ENCODE measurements at places on chromosomes 12 and 14.

DNA sequence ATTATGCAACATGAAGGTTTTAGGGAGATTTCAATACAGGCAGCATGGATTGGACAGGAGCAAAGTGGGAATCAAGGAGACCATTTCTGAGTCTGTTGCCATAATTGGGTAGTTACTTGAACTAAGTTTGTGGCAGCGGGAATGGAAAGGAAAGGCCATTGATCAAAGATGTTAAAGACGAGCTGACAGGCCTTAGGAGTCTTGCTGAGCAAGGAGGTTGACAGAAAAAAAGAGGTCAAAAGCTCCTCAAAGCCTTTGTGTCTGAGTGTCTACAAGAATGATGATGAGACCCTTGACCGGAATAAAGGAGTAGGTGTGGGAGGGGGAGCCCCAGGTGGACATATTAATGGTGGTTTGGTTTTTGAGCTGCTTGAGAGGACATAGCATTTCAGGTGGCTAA lies 9.4 kb downstream of the PLEKHA5 start:
- no peak for DNase-seq

GRCh38 chr12:57242329-57242690 lies 8.7 kb downstream of the STAC3 start:
- no peak for DNase-seq

- DNase-seq: no peak
Observed at GRCh38 chr12:75954041-75954440, 77.5 kb downstream of the PHLDA1 start.

- no peak for DNase-seq
Observed at GRCh38 chr12:93361151-93361919, 16.4 kb upstream of the NUDT4 start.

DNA sequence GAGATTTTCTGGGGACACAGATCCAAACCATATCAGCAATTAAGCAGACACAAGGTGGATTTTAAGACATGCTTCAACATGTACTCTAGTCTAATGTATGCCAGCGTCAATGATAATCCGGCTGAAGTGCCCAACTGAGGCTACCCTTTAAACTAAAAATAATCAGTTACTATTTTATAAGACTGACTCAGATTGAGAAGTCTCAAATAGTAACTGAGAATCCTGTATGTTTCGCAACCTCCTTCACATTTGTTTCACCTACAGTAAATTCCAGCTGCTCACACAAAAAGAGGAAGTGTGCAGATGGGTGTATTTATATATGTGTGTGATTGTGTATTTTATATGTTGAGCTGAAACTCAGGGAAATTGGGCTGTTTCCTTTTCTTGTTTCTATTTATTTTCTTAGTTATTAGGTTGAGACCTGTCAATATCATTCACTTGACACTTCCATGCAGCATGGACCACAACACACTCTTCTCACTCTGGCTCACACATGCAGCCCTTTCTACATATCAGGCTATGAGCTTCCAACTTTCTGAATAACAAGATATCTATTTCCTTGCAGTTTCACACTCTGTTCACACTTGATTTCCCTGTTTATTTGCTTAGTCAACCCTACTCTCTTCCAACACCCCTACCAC lies 1224.9 kb upstream of the TMEM132C start:
- no peak for DNase-seq

DNA sequence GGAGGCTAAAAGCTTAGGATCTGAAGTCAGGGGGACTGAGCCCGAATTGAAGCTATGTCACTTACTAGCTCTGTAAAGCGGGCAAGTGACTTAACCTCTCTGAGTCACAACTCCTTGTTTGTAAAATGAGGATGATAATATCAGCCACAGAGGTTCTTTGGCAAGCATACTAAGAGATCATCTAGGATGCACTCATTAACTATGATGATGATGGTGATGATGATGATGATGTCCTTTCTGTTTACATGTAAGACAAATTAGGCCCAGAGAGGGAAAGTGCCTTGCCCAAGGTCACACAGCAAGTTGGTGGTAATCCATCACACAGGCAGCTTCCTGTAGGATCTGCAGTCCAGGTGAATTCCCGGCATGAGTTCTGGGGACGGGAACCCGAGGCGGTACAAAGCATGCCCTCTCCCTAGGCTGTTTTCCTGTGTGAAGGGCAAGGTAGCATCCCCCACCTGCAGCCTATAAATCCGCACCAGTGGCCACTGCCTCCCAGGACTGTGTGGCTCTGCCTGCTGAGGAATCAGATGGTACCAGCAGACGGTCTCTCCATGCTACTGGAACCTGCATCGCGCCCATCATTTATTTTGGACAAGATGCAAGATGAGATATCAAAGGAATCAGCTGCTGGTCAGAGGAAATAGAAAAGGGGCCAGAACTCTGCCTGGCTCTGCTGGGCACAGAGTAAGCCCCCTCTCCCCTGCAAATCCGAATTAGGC lies 55.2 kb downstream of the MAP1LC3B2 start:
- no peak for DNase-seq

DNA sequence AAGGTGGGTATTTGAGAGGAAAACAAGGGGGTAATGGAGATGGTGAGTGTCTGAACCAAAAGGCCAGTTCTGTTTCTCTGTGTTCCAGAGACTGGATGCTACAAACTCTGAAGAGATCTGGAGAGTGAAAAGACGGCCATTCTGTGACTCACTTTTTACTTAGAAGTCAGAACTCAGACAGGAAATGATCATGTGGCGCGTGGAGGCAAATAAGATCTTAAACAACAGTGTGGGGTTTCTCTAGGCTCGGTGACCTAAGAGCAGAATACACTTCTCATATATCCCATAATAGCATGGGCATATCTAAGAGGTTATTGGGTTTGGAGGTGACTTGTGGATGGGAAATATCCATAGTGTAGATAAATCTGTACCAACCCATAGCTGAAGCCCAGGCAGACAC lies 463.5 kb downstream of the TMEM132D start:
- no peak for DNase-seq

GRCh38 chr14:104660597-104660996 lies 28.8 kb upstream of the INF2 start:
- no peak for DNase-seq

GRCh38 chr14:46840944-46841720 lies 189.6 kb upstream of the RPL10L start:
- DNase-seq: no peak

DNA sequence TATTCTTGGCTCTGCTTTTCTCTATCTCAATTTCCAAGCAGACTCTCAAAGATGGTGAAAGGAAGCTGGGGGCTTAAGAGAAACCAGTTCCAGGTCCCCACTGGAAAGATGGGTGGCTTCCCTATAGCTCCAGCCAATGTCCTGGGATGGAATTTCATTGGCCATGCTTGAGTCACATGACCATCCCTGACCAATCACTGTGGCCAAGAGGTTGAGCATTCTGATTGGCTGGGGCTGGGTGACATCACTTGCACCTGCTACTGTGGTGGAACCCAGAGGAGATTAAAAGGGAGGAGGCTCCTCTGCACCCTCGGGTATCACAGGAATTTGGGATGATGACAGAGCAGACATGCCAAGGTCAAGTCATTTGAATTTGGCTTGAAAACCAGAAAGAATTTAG lies 436.5 kb downstream of the TMEM132D start:
- no peak for DNase-seq

DNA sequence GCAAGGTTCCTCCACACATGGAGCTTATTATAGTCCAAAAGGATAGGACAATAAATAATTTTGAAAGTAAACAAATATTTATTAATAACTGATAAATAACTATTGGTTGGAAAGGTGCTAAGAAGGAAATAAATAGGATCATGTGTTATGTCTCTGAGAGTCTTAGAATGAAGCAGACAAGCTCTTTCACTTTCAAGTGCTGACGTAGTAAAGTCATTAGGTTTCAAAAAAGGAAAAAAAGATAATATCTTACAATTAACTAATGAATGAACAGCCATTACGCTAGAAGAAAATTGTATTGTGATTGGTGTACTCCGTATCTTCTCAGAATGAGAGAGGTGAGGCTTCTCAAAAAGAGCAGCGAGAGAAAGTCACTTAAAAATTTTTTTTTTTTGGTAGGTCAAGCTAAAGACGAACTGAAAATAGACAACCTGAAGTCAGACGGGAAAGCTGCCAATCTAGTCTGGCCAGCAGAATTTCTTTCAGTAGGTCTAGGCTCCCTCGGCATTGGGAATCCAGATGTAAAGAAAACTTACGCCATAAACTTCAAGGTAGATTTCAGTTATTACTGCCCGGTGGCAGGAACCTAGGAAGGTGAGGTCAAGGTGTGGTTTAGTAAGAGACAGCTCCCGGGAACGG lies 583 bp upstream of the LEMD3 start:
- no peak for DNase-seq

GRCh38 chr14:78432046-78432445 lies 261.9 kb downstream of the NRXN3 start:
- DNase-seq: no peak

- peak; percentile 74 for DNase-seq
Observed at GRCh38 chr12:47819138-47819895, 386 bp downstream of the HDAC7 start.

DNA sequence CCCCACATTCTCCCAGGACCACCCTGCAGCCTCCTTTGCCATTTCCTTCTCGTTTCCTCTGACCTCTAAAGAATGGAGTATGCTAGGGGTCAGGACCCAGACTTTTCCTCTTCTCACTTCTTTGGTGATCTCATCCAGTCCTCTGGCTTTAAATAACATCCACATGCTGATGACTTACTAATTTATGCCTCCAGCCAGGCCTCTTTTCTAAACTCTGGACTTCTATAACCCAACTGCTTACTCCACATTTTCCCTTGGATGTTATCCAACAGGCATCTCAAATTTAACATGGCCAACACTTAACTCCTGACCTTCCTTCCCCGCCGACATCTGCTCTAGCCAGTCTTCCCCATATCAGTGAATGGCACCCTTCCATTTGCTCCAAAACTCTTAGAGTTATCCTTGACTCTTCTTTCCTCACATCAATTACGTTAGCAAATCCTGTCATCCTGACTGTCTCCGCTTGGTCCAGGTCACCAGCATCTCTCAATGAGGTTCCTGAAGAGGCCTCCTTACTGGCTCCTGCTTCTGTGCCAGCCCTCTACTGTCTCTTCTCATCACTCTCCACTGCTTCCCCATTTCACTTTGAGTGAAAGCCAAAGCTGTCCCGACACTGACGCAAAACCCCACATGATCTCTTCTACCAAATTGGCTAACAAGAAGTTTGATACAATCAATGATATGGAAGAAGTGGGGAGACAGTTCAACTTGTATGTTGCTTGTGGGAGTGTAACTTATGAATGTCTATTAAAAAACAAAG lies 42.7 kb downstream of the TMBIM6 start:
- DNase-seq: no peak

GRCh38 chr12:106897082-106897481 lies 58.6 kb upstream of the TMEM263 start:
- no peak for DNase-seq

- no peak for DNase-seq
Observed at GRCh38 chr12:55679691-55680090, 28.0 kb downstream of the ITGA7 start.

GRCh38 chr12:120902846-120903411 lies 1.2 kb downstream of the SPPL3 start:
- no peak for DNase-seq

- DNase-seq: peak; percentile 66
Observed at GRCh38 chr14:48805315-48805714, 780.9 kb downstream of the RPS29 start.

GRCh38 chr14:33589334-33589733 lies 361.5 kb downstream of the EGLN3 start:
- DNase-seq: no peak

DNA sequence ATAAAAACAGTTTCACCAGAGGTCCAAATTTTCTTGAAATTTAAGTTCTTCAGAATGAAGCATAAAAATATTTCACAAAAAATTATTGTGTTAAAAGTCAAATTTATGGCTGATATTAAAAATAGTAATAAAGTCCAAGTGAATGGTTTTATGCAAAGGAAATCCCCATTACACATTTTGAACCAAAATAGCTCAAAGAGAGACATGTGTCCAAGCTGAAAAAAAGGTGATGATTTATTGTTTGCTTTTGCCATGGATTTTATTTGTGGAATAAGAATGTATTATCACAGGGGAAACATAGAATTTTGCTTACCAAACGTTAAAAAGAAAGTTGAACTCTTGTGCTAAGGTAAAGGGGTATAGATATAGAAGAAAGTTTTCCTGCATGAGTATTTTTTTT lies 4.6 kb downstream of the FOXG1 start:
- no peak for DNase-seq

DNA sequence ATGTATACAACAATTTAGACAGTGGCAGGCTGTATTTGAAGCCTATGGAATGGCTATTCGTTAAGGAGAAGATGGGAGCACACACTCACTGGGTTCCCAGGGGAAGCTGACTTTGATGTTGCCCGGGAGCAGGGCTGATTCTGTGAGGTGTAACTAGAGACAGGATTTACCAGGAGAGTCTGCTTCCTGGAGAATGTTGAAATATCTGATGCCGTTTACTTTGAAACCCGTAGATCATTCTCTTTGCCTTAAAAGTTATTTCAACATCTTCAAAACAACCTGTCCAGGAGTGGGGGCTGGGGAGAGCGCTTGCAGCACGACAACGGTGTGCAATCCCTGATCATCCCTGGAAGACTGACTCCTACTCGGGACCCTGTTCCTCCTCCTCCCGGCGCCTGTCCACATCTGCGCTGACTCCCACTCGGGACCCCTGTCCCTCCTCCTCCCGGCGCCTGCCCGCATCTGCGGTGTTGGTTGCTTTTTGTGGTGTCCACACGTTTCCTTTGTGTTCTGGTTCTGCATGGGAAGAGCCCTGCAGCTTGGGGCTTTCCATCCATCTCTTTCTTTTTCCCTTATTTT lies 72.6 kb downstream of the AACS start:
- DNase-seq: no peak

GRCh38 chr12:118682656-118683055 lies 298.7 kb upstream of the SRRM4 start:
- DNase-seq: no peak

- DNase-seq: no peak
Observed at GRCh38 chr12:93519859-93520258, 52.5 kb downstream of the MRPL42 start.

- DNase-seq: no peak
Observed at GRCh38 chr14:84085493-84085892, 1444.5 kb upstream of the FLRT2 start.

All from H9 (cell line).